ENCODE measurements at places on chromosomes 3 and 15. TPM values are rescaled to one million over a fixed set of nuclear protein-coding genes. Genes with fewer than 3 reads are reported as not detected.
A peak's percentile ranks its signal among the peaks of the same experiment; 100 is the strongest.

GRCh38 chr3:172515130-172515918 lies 7.9 kb downstream of the TNFSF10 start:
- DNase-seq, result peak; percentile 74

GRCh38 chr3:37315669-37316068 lies 141.3 kb upstream of the LRRFIP2 start:
- no peak for DNase-seq

GRCh38 chr3:127585163-127585812 lies 5.2 kb downstream of the TPRA1 start:
- no peak for DNase-seq

DMXL2 gene
- total RNA-seq, result 18.7 TPM

DNA sequence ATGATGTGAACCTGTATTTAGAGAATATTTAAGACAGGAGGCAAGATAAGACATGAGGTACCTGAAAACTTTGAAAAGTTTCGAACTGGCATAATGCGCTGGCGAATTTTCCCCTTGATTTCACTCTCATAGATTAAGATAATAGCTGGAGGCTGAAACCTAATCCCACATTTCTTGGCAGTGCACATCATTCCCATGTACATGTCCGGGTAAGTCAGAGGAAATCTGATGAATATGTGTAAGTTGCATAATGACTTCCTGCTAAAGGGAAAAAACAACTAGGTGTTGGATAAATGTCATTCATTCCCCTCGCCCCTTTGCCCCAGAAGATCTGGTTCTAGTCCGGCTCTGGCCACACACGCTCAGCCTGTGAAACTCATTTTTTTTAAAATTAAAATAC lies 3.6 kb downstream of the CEP19 start:
- DNase-seq, result no peak

DNA sequence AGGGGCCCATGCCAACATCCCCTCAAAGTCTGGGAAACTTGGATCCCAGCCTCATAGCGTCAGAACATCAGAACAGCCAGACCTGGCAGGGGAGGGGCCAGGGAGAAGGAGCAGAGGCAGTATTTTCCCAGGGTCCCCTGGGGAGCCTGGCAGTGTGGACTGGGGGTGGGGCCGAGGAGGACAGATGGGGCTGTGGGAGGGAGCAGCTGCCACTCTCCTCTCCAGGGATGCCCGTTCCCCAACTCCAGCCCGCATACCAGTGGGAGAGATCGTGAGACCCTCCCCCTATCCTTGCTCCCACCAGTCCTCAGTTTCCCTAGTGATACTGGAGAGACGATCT lies 6.5 kb upstream of the DNAJB8 start:
- no peak for DNase-seq
